ENCODE measurements at places on chromosomes 16 and 17. TPM values are rescaled to one million over a fixed set of nuclear protein-coding genes. Genes with fewer than 3 reads are reported as not detected.

Gene AMFR
- 188 TPM for total RNA-seq

Gene DOC2B
- 22.9 TPM for total RNA-seq

Gene KRTAP4-6
- total RNA-seq = not detected

Gene KRT31
- not detected for total RNA-seq

Gene SNAI3
- total RNA-seq = 0.96 TPM

Gene MT1M
- total RNA-seq = 42.9 TPM

Gene DNAAF8
- total RNA-seq = 1.8 TPM

Gene NXPH3
- total RNA-seq = 4.5 TPM

Gene SHISA9
- total RNA-seq = 0.33 TPM

Gene NTHL1
- 10.6 TPM for total RNA-seq

Gene FOXC2
- total RNA-seq = 0.98 TPM

Gene CBFA2T3
- 0.88 TPM for total RNA-seq

- H3K4me1 ChIP-seq = peaks cover 8% of the 10 kb centered on the region
- DNase-seq = no peak
- H3K27ac ChIP-seq = no peak overlapping the region
- H3K36me3 ChIP-seq = no peaks in the 10 kb centered on the region
- no peak overlapping the region for H3K4me3 ChIP-seq
Measured at GRCh38 chr16:11262915-11263314, 6.2 kb downstream of the TNP2 start.

GRCh38 chr17:15121426-15121825 lies 143.7 kb downstream of the PMP22 start:
- no peak for DNase-seq
- no peaks in the 10 kb centered on the region for H3K4me1 ChIP-seq
- no peak overlapping the region for H3K4me3 ChIP-seq
- no peaks in the 10 kb centered on the region for H3K36me3 ChIP-seq
- no peak overlapping the region for H3K27ac ChIP-seq
- H3K27me3 ChIP-seq = no peaks in the 10 kb centered on the region

DNA sequence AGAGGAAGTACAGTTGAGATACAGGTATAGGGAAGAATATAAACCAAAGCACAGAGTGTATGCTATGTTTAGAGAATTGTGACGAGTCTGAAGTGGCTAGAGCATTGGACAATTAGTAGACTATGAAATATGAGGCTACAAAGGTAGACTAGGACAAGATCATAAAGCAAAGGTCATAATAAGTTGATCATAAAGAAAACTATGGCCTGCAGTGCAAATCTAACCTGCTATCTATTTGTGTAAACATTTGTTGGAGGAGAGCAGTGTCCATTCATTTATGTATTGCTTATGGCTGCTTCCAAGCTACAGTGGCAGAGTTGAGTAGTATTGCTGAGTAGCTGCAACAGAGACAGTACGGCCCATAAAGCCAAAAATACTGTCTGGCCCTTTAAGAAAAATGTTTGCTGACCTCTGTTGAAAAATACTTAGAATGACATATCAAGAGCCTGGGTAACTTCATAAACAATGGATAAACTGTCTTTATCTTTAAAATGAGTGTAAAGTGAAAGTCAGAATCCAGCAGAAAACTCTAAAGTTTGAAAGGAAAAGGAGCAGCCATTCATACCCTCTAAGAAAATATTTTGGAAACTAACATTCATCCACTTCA lies 14.5 kb upstream of the OR1E2 start:
- no peaks in the 10 kb centered on the region for H3K36me3 ChIP-seq
- H3K27me3 ChIP-seq = no peaks in the 10 kb centered on the region
- H3K27ac ChIP-seq = no peak overlapping the region
- H3K4me3 ChIP-seq = no peak overlapping the region
- no peak for DNase-seq

GRCh38 chr16:53864819-53865493 lies 161.0 kb downstream of the FTO start:
- no peaks in the 10 kb centered on the region for H3K36me3 ChIP-seq
- H3K4me3 ChIP-seq = no peak overlapping the region
- no peak for DNase-seq

DNA sequence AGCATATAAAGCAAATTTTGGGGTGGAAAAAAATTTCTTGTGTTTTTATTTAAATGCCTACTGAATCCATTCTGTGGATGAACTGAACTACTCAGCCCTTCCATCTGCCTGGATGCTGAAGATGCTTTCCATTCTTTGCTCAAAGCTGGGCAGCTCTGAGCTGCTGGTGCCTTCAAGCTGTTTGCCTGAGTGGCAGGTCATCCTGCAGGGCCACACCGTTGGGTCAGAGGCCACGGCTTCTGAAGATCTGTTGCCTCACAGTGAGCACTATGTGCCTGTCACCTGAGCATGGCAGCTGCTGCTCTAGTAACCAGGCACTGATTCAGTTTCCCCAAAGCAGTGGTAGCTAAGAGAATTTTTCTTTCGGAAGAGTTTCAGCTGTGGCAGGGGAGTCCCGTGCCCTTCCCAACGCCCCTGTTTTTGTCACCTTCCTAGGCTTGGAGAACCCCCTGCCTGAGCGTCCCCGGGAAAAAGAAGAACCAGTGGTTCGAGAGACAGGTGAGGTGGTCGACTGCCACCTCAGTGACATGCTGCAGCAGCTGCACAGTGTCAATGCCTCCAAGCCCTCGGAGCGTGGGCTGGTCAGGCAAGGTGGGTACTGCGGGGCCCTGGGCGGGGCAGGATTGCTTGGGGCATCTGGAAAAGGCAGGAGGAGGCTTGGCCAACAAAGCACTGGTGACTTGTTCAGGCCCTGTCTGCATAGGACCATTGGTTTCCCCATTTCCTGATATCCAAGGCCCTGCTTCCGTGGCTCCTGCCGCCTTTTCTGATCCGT lies 8.5 kb downstream of the PLK1 start:
- no peak overlapping the region for H3K27ac ChIP-seq
- H3K4me3 ChIP-seq = no peak overlapping the region
- H3K27me3 ChIP-seq = no peaks in the 10 kb centered on the region
- H3K4me1 ChIP-seq = no peaks in the 10 kb centered on the region
- peaks cover 10% of the 10 kb centered on the region for H3K36me3 ChIP-seq

GRCh38 chr17:77254951-77255825 lies 114.4 kb downstream of the SEC14L1 start:
- H3K27me3 ChIP-seq = no peaks in the 10 kb centered on the region
- no peak overlapping the region for H3K4me3 ChIP-seq
- H3K27ac ChIP-seq = peak overlapping the region; percentile 91
- DNase-seq = peak; percentile 58
- H3K4me1 ChIP-seq = peaks cover 11% of the 10 kb centered on the region

DNA sequence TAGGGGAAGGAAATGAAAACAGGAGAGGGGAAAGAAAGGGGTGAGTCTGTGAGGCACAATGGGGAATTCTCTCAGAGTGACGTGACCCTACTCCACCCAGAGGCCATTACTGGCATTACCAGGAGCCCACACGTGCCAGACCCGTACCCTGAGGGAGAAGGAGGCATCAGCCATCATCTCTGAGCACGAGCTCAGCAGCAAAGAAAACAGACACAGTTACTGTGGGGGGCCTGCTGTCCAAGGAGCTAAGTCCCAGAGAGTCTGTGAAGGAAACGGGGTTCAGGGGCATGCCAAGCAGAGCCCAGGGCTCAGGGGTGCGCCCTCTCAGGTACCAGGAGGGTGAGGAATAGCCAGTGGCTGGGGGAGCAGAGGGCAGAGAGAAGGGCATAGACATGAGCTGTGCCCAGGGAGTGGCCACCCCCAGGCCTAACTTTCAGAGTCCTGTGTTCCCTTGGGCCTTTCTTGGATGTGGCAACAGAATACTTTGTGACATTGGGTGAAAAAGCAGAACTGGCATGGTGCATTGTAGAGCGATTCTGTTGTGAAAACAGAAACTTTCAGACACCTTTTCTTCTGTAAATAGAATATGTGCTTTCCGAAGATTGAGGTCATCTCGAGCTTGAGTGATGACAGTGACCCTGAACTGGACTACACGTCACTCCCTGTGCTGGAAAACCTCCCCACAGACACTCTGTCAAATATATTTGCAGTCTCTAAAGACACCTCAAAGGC lies 11.3 kb downstream of the TAF1C start:
- H3K27ac ChIP-seq = peak overlapping the region; percentile 85
- H3K4me3 ChIP-seq = no peak overlapping the region
- H3K27me3 ChIP-seq = no peaks in the 10 kb centered on the region
- H3K4me1 ChIP-seq = peaks cover 15% of the 10 kb centered on the region

DNA sequence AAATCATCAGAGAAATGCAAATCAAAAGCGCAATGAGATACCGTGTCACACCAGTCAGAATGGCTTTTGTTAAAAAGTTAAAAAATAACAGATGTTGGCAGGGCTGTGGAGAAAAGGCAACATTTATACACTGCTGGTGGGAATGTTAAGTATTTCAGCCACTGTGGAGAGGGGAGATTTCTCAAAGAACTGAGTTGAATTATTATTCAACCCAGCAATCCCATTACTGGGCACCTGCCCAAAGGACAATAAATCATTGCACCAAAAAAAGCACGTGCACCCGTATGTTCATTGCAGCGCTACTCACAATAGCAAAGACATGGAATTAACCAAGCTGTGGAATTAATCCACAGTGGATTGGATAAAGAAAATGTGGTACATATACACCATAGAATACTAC lies 204.7 kb downstream of the HS3ST4 start:
- H3K36me3 ChIP-seq = no peaks in the 10 kb centered on the region
- no peaks in the 10 kb centered on the region for H3K27me3 ChIP-seq
- no peaks in the 10 kb centered on the region for H3K4me1 ChIP-seq
- H3K27ac ChIP-seq = no peak overlapping the region
- H3K4me3 ChIP-seq = no peak overlapping the region

DNA sequence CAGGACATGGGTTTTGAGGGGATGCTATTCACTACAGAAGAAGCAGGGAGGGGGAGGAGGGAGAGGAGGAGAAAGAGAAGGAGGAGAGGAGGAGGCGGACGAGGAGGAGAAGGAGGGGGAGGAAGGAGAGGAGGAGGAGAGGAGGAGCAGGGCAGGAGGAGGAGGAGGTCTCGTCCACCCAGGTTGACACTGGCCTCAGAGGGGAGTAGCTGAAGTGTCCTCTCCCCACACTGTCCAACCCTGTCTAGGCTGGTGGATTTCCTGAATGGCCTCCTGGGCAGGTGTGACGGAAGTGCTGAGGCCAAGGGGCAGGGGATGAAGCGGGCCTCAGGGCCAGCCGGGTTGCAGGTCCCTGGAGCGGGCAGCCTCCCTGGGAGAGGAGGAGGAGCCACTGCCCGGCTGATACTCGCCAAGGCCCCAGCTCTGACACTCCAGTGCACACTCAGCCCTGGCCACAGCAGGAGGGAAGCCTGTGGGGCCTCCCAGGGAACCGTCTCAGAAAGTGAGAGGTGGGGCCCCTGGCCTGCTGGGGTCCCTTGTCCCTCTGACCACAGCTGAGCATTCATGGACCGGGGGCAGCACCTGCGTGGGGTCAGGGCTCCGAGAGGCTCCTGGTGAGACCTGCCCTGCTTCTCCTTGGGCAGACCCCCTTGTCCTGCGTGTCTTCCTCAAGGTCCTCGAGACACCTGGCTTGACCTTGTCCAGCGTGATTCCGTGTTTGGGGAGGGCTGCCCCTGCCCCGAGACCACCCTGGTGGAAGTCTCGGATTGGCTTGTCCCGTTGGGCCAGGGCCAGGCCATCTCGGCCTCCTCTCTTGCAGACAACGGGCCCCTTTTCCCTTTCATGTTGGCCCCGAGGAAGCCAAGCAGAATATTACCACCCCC lies 200.6 kb upstream of the CIBAR2 start:
- no peak overlapping the region for H3K27ac ChIP-seq
- DNase-seq = no peak
- H3K36me3 ChIP-seq = no peaks in the 10 kb centered on the region
- H3K4me3 ChIP-seq = no peak overlapping the region
- peaks cover 17% of the 10 kb centered on the region for H3K4me1 ChIP-seq
- H3K27me3 ChIP-seq = no peaks in the 10 kb centered on the region

- no peak overlapping the region for H3K4me3 ChIP-seq
- H3K27me3 ChIP-seq = no peaks in the 10 kb centered on the region
- no peak for DNase-seq
- peak overlapping the region; percentile 92 for H3K27ac ChIP-seq
- H3K36me3 ChIP-seq = no peaks in the 10 kb centered on the region
Measured at GRCh38 chr17:2074919-2075318, 20.0 kb downstream of the HIC1 start.

GRCh38 chr16:3195975-3196374 lies 8.0 kb downstream of the OR1F1 start:
- H3K4me3 ChIP-seq = no peak overlapping the region
- no peaks in the 10 kb centered on the region for H3K4me1 ChIP-seq
- peaks cover 70% of the 10 kb centered on the region for H3K27me3 ChIP-seq
- H3K27ac ChIP-seq = no peak overlapping the region

DNA sequence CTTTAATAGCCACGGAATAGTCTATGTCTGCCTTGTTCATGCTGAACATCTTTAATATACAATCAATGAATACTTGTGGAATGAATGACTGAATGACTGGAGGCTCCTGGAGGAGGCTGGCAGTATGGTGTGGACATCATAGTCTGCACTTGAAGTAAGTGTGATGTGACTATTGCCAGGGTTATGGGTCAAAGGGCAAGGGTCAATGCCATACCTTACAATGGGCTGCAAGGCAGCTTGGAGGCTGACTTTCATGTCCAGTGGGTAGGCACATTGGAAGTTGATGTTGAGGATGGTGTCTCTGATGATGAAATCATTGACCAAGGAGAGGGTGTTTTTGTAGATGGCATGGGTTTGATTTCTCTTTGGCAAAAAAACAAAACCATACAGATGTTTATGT lies 7.9 kb downstream of the GP2 start:
- H3K27ac ChIP-seq = no peak overlapping the region
- no peaks in the 10 kb centered on the region for H3K27me3 ChIP-seq
- H3K36me3 ChIP-seq = no peaks in the 10 kb centered on the region
- H3K4me3 ChIP-seq = no peak overlapping the region
- DNase-seq = no peak
- H3K4me1 ChIP-seq = no peaks in the 10 kb centered on the region

DNA sequence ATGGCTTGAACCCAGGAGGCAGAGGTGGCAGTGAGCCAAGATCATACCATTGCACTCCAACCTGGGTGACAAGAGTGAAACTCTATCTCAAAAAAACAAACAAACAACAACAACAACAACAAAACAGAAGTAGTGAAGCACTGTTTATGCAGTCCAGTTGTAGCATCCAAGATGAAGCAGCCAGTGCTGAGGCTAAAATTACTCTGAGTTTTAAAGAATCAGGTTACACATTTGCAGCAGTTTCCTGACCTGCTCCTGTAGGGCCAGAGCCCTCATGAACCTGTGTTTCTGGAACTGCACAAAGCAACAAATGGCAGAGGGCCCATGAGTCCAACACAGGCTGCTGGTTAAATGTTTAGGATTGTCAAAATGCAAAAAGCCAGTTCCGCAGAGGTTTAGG lies 499.5 kb upstream of the PSMD7 start:
- no peak overlapping the region for H3K4me3 ChIP-seq
- H3K36me3 ChIP-seq = no peaks in the 10 kb centered on the region
- no peaks in the 10 kb centered on the region for H3K27me3 ChIP-seq
- no peak overlapping the region for H3K27ac ChIP-seq
- DNase-seq = no peak
- no peaks in the 10 kb centered on the region for H3K4me1 ChIP-seq

GRCh38 chr17:6455321-6455705 lies 11.1 kb downstream of the PIMREG start:
- peak overlapping the region; percentile 62 for H3K4me3 ChIP-seq
- no peaks in the 10 kb centered on the region for H3K36me3 ChIP-seq
- H3K27ac ChIP-seq = no peak overlapping the region
- no peaks in the 10 kb centered on the region for H3K27me3 ChIP-seq
- DNase-seq = no peak

All from breast epithelium (tissue), 4 donors.